ENCODE measurements at places on chromosomes 7 and 10.

DNA sequence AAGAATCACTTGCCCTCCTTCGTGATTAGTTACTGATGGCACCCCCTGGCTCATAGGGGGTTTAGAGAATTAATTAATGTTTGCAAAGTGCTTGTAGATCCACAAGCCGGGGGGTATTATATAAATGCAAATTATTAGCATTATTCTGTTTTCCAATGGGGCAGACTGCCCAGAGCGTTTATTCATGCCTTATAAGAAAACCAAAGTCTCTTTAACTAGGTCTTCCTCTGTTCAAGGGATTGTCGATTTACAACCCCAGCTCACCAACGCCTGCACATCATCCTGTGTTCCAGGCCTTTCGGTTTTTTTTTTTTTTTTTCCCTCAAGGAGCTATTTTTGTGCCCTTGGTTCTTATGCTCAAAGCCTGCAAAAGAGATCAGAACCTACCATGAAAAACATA, 630.7 kb downstream of the PARD3 start:
- H3K4me3 ChIP-seq: no peak overlapping the region
- peaks cover 21% of the 10 kb centered on the region for H3K4me1 ChIP-seq
- no peaks in the 10 kb centered on the region for H3K27me3 ChIP-seq
- H3K27ac ChIP-seq: no peak overlapping the region
- H3K36me3 ChIP-seq: no peaks in the 10 kb centered on the region

DNA sequence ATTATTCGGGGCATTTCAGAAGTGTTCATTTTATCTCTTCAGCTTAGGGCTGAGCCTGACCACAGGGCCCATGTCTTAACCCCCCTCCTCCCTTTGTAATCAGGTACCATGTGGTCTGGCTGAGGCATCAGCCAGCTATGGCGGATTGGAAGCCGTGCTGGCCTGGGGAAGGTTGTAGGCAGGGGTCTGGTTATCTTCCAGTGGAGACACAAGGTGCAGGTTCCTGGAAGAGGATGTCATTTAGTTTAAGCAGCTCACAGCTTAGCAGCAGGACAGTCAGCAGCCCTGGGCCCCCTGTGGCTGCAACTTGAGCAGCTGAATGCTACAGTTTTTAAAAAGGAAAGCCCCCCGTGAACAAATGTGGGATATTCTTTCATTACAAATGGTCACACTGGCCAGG, 22.1 kb downstream of the BAG3 start:
- no peak overlapping the region for H3K4me3 ChIP-seq
- H3K27me3 ChIP-seq: no peaks in the 10 kb centered on the region
- DNase-seq: no peak
- peaks cover 30% of the 10 kb centered on the region for H3K36me3 ChIP-seq
- peaks cover 4% of the 10 kb centered on the region for H3K4me1 ChIP-seq
- no peak overlapping the region for H3K27ac ChIP-seq

DNA sequence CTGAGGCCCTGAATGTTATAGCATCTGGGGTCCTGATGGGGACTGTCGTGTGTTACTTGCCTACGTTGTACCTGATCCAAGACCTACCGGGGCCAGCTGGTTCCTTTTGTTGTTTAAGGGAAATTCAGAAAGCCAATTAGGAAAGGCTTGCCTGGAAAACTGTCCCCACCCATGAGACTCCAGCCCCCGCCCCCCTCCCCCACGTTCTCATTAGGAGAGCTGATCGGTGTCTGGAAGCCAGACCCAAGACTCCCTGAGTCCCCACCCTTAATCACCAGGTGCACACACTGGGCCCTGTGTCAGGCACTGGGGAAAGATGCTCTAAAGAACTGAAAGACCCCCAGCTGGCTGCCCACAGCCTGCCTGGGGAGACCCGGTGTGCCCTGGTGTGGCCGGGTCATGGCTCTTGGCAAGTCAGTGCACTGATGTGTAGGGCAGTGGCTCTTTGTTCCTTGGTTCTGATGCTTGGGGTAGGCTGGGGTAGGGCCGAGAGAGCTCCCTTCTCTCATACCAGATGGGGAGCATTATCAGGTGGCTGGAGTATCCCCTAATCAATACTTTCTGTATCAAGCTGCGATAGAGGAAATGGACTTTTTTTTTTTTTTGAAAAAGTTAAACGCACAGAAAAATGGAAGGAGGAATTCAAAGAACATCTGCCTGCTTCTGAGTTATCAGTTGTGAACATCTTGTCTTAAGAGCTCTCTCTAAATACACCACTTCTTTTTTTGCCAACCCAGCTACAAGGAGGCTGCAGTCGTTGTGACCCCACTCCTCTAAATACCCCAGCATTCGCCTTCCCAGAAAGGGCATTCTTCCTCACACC, 16.9 kb downstream of the TSPAN15 start:
- no peak overlapping the region for H3K4me3 ChIP-seq
- no peak for DNase-seq
- no peaks in the 10 kb centered on the region for H3K4me1 ChIP-seq
- no peak overlapping the region for H3K27ac ChIP-seq
- H3K36me3 ChIP-seq: no peaks in the 10 kb centered on the region

DNA sequence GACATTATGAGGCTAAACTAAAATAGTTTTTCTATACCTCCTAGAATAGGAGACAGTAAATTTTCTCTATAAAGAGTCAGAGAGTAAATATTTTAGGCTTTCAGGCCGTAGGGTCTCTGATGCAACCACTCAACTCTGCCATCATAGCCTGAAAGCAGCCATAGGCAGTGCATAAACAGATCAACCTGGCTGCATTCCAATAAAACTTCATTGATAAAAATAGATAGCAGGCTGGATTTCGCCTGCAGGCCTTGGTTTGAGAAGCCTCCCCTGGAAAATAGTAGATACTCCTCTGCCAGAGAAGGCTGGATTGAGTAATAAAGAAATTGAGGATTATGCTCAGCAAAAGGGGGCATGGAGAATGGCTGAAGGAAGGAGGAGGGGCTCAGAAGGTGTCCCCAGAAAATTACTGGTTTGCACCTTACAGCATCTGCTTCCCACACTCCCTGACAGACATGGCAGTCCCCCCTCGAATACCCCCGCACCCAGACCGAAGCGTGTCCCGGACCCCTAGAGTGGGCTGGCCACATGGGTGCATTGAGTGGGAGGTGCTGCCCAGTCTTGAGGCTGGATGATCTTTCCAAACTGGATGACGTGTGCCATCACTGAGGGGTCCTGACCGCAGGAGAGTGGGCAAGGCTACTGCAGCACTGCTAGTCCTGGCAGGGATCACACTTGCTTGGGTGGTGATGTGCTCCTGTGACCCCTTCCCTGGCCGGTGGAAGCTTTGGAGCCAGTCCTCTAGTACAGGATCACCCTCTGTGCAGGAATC, 126.6 kb downstream of the PTPN20 start:
- no peak overlapping the region for H3K4me3 ChIP-seq
- H3K4me1 ChIP-seq: peaks cover 8% of the 10 kb centered on the region
- no peaks in the 10 kb centered on the region for H3K36me3 ChIP-seq
- H3K27me3 ChIP-seq: no peaks in the 10 kb centered on the region

DNA sequence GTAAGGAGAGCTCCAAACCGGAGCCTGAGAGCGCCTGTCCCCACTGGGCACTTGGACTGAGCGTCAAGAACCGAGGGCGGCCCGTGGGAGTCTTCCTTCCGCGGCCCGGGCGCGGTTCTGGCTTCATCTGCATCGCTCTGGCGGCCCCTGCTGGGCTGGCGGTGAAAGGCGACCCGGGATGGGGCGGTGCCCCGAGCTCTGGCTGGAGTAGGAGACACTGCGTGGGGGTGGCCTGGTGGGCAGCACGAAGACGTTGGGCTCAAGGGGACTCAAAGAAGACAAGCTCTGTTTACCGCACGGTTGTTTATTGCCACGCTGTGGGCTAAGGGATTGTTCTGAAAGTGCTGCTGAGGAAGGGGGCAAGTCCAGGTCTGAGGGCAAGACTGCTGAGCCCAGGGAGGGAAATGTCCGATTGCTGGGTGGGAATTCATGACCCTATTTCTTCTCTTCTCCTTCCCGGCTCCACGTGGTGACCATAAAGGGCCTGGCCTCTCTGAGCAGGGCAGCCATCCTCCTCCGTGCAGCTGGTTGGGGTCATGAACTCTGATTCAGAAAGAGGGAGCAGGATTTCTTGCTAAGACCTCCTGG, 29.8 kb downstream of the PLAU start:
- no peaks in the 10 kb centered on the region for H3K27me3 ChIP-seq
- H3K36me3 ChIP-seq: no peaks in the 10 kb centered on the region
- peaks cover 8% of the 10 kb centered on the region for H3K4me1 ChIP-seq
- H3K4me3 ChIP-seq: peak overlapping the region; percentile 39
- peak; percentile 61 for DNase-seq

GRCh38 chr10:49072166-49072885, 43.0 kb downstream of the VSTM4 start:
- DNase-seq: no peak
- H3K36me3 ChIP-seq: no peaks in the 10 kb centered on the region
- no peak overlapping the region for H3K4me3 ChIP-seq
- H3K4me1 ChIP-seq: peaks cover 5% of the 10 kb centered on the region

DNA sequence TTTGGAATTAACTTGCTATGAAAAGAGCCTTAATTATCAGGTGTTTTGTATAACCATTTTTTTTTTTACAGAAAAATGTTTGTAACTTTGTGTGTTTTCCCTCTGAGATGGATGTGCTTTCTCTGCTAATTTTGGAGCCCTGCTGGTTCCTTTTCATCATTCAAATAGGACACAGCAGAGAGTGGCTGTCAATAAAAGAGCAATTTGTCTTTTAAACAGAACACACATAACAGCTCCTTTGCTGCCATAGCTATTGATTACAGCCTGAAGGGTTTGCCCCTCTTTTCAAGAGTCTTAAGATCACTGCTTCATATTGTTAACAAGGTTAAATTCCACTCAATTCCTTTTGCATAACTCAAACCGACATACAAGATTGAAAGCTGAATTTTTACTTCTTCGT, 187.2 kb upstream of the MBL2 start:
- no peaks in the 10 kb centered on the region for H3K27me3 ChIP-seq
- no peak overlapping the region for H3K4me3 ChIP-seq
- H3K36me3 ChIP-seq: no peaks in the 10 kb centered on the region
- no peak for DNase-seq
- no peaks in the 10 kb centered on the region for H3K4me1 ChIP-seq

DNA sequence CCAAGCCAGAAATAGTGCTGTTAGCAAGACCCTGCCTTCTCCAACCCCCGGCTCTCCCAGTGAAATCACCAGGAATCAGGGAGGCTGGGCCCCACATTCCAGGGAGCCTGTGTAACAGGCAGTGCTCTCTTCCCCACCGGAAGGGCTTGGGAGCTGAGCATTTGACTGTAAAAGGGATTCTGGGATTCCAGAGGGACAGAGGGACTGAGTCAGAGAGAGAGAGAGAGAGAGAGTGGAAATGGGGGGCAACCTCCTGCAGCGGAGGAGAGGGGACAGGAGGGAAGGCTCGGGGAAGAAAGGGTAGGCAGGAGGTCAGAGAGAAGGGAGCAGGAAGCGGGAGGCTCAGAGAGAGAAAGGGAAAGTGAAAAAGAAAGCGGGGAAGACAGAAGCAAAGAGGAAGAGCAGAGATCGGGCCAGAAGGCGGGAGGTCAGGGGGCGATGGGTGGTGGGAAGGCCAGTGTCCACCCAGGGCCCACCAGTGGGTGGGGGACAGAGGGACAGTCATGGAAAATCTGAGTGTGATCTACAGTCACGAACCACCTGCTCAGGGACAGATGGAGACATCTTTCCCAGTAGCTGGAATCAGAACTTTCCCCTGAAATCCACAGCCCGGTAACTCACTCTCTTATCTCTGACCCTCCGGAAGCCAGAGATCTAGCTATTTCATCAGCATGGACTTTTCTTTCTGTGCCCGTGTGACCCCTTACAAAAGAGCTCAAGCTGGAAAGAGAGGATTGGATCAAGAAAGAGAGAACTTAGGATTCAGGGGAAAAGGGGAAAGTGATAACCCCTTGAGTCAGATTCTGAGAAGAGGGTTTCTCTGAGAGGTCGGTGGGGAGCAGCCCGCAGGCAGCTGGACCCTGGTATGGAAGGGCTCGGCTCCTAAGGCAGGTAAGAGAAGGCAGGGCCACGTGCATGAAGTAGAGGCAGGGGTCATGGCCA, 4.6 kb upstream of the SERPINE1 start:
- H3K27me3 ChIP-seq: no peaks in the 10 kb centered on the region
- H3K36me3 ChIP-seq: no peaks in the 10 kb centered on the region
- peak overlapping the region; percentile 29 for H3K27ac ChIP-seq

GRCh38 chr7:35519971-35520809, 174.7 kb downstream of the HERPUD2 start:
- peak; percentile 75 for DNase-seq
- no peaks in the 10 kb centered on the region for H3K36me3 ChIP-seq
- no peak overlapping the region for H3K27ac ChIP-seq
- no peaks in the 10 kb centered on the region for H3K4me1 ChIP-seq
- no peak overlapping the region for H3K4me3 ChIP-seq

DNA sequence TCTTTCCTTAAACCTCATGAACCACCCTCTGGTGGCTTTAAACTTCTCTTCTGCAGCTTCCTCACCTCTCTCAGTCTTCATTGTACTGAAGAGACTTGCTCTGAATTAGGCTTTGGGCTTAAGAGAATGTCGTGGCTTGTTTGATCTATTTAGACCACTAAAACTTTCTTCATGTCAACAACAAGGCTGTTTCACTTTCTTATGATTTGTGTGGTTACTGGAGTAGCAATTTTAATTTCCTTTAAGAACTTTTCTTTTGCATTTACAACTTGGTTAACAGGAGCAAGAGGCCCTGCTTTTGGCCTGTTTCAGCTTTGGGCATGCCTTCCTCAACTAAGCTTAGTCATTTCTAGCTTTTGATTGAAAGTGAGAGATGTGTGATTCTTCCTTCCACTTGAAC, 38.1 kb upstream of the CDHR3 start:
- no peaks in the 10 kb centered on the region for H3K27me3 ChIP-seq
- H3K4me3 ChIP-seq: no peak overlapping the region
- no peaks in the 10 kb centered on the region for H3K4me1 ChIP-seq
- H3K36me3 ChIP-seq: no peaks in the 10 kb centered on the region
- H3K27ac ChIP-seq: no peak overlapping the region

GRCh38 chr10:628386-629045, 61.0 kb downstream of the DIP2C start:
- peaks cover 5% of the 10 kb centered on the region for H3K36me3 ChIP-seq
- no peaks in the 10 kb centered on the region for H3K27me3 ChIP-seq

DNA sequence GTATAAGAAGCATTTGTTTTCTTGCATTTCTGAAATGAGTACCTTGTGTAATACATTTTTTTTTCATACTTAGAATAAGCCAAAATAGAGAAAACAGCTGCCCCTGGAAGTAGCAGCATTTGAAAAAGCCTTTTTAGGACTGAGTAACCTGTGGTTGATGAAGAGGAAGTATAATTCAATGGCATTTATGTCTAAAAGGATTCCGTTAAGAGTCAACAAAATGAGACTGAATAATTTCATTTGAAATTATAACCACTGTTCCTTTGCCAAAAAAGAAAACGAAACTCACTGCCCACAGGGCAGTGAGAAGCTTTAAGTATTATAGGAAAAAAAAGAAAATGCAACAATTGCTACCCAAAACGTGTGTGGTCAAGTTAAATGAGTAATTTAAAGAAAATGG, 705.6 kb upstream of the PHF14 start:
- no peak overlapping the region for H3K4me3 ChIP-seq
- no peaks in the 10 kb centered on the region for H3K4me1 ChIP-seq
- no peak for DNase-seq
- H3K36me3 ChIP-seq: no peaks in the 10 kb centered on the region
- no peak overlapping the region for H3K27ac ChIP-seq
- H3K27me3 ChIP-seq: no peaks in the 10 kb centered on the region

- H3K4me1 ChIP-seq: peaks cover 9% of the 10 kb centered on the region
- DNase-seq: no peak
- peaks cover 3% of the 10 kb centered on the region for H3K27me3 ChIP-seq
- peak overlapping the region; percentile 87 for H3K4me3 ChIP-seq
- H3K36me3 ChIP-seq: no peaks in the 10 kb centered on the region
- H3K27ac ChIP-seq: no peak overlapping the region
Measured at GRCh38 chr7:43905956-43906330, 453 bp downstream of the URGCP start.

GRCh38 chr10:23445591-23445990, 6.7 kb downstream of the OTUD1 start:
- no peak overlapping the region for H3K27ac ChIP-seq
- H3K4me1 ChIP-seq: peaks cover 3% of the 10 kb centered on the region
- H3K4me3 ChIP-seq: no peak overlapping the region
- H3K27me3 ChIP-seq: peaks cover 1% of the 10 kb centered on the region
- no peaks in the 10 kb centered on the region for H3K36me3 ChIP-seq

Measured in neuronal stem cell (in vitro differentiated cells).